SJSA1 (cell line): ENCODE measurements at places on chromosomes 13 and 19. TPM values are rescaled to one million over a fixed set of nuclear protein-coding genes. Genes with fewer than 3 reads are reported as not detected.

Gene CEACAM5
- total RNA-seq = not detected in 2 replicates

Gene ZNF813
- 0.88 and 2.9 TPM in 2 replicates for total RNA-seq

Gene TMEM238
- total RNA-seq = not detected in 2 replicates

Gene CFAP97D2
- total RNA-seq = 0.08 TPM in 1 of 2 replicates, not detected in the other

DNA sequence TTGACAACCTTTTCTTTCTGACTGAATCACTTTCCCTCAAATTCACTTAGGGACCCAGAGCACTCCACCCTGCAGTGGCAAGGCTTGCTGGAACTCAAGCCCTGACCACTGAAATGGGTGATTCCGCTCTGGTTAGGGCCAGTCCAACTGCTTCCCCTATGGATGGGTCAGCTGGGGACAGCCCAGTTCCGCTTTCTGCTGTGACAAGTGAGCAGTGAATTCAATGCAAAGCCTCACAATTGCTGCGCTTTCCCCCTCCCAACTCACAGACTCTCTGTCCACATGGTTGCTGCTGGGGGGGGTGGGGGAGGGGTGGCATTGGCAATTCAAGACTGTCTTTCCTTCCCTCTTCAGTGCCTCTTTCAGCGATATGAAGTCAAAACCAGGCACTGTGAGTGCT is 18.7 kb downstream of the CD70 start:
- DNase-seq = no peak

GRCh38 chr13:74200081-74200480 is 65.9 kb upstream of the KLF12 start:
- DNase-seq = no peak

GRCh38 chr19:54391589-54392061 is 23.6 kb upstream of the TTYH1 start:
- DNase-seq = no peak

DNA sequence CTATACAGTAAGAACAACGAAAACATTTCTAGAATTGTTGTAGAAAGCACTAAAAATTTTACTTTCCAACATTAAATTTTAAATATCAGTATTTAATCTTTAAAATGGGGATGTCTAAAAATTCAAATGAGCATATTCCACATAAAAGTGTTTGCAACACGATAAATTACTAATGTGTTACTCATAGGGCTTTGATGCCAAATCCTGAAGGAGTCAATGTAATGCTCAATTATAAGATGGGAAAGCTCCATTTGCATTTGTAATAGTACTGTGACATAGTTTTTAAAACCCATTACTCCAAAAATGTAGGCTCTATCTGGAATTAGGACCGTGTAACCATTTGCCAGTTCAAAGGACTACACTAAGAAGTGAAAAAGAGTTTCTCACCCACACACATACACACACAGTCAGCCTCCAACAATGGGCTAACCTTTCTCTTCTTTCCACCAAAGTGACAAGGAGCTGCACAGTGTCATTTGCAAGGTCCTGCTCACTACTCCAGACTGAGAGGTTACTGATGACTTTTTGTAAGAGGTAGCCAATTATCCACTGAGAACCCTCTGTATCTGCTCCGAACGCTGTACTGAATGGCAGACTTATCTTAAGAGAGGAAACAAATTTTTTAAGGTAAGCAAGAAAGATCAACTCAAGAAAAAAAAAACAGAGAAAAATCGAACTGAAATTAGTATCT is 26.1 kb upstream of the EEF1AKMT1 start:
- no peak for DNase-seq
